Esophagus squamous epithelium (tissue), 5 donors: ENCODE measurements at places on chromosomes 5 and 9. TPM values are rescaled to one million over a fixed set of nuclear protein-coding genes. Genes with fewer than 3 reads are reported as not detected.

DNA sequence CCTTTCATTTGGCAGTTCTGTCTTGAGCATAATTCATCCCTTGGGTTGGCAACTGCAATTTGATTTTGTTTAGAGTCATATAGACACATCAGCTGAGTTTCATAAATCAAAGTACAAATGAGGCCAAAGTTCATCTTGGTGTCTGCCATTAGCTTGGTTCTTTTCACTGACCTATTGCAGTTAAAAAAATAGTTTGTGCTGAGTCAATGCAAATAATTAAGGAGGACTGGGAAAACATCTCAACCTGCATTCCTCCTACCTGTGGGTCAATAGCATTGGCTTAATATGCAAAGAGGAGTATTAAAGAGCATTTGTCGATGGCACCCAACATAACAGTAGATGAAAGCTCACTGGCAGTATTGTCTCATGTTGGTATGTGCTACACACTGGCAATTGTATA, 1.6 kb downstream of the PKD2L2 start:
- no peaks in the 10 kb centered on the region for H3K4me1 ChIP-seq
- no peak overlapping the region for H3K4me3 ChIP-seq
- no peak for DNase-seq

The GFI1B gene
- total RNA-seq, result not detected

The SPINK5 gene
- total RNA-seq, result 550 TPM

The GABRA1 gene
- not detected for total RNA-seq

The IFNB1 gene
- not detected for total RNA-seq

The CMBL gene
- 1.1 TPM for total RNA-seq

- H3K27me3 ChIP-seq, result no peaks in the 10 kb centered on the region
- no peak overlapping the region for H3K27ac ChIP-seq
- DNase-seq, result no peak
- no peaks in the 10 kb centered on the region for H3K4me1 ChIP-seq
- no peaks in the 10 kb centered on the region for H3K36me3 ChIP-seq
- H3K4me3 ChIP-seq, result no peak overlapping the region
Observed at GRCh38 chr9:81470864-81471263, 218.5 kb downstream of the TLE1 start.
